Myocyte (in vitro differentiated cells): ENCODE measurements at places on chromosomes 2 and 18.

DNA sequence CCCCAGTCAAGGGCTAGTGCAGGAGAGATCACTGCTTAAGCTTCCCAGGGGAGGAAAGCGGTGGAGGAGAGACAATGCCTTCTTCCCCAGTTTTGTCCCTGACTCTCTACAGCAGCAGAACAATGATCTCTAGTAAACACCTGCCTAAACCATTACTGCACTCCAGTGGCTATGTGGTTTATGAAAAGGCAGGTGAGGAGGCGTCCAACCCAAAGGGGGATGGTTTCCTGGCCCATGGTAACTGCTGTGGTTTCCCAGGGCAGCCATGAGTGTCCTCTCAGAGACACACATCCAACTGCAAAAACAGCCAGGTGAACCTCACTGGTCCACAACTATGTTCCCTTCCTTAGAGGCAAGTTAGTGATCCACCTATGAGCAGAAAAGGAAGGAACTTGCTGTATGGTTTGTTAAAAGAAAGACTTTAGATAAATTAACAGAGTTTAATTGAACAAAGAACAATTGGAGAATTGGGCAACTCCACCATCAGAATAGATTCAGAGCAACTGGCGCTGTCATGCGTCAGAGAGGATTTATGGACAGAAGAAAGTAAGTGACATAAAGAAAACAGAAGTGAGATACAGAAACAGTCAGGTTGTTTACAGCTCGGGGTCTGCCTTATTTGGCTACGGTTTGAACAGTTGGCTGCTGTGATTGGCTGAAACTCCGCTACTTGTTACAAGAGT is 4.8 kb upstream of the TTC39C start:
- peak; percentile 49 for DNase-seq

DNA sequence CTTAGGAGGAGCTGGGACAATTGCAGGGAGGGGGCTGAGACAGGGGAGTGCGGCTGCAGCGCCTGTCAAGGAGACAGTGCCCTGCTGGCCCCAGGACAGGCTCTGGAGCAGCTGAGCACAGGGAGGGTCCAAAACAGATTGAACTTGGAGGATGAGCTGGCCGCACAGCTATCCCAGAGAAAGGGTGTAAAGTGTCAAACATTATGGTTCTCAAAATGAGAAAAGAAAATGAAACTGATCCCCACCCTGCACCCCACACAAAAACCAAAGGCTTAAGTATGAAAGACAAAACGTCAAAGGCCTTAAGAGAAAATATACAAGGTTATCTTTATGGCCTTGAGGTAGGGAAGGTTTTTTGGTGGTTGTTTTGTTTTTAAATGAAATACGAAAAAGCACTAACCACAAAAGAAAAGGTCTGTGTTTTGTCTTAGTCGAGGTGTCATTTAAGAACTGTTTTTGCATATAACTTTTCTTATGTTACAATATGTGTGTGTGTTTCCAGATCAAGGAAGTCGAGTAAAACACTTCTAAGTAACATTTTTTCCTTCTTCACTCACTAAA is 111.8 kb downstream of the HDAC4 start:
- DNase-seq, result peak; percentile 60

DNA sequence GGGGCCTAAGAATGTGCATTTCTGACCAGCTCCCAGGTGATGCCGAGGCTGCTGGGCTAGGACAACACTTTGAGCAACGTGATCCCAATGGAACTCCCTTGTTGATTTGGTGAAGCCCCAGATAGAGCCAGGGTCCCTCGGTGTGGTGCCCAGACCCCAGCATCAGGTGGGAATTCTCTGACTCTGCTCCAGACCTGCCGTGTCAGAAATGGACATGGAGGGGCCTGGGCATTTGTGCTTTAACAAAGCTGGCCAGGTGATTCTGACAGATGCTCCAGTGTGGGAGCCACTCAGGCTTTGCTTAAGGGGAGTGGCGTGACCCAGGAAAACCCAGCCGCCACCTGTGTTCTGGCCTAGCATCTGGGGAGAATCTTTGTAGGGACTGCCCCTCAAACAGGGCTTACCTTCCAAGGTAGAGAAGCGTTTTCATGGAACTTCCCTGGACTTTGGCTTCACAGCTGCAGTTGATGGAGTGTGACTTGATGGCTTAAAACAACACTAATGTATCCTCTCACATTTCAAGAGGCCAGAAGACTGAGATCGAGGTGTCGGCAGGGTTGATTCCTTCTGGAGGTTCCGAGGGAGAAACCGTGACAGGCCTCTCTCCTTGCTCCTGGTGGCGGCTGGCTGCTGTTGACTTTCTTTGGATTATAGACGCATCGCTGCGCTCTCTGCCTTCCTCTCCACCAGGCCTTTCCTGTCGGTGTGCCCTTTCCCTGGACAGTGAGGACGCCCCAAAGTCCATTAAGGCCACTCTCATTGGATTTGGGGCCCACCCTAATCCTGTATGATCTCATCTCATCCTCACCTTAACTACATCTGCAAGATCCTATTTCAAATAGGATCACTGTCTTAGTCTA is 57.0 kb upstream of the HDAC4 start:
- no peak for DNase-seq

- no peak for DNase-seq
Measured at GRCh38 chr2:62733546-62733945, 28.0 kb downstream of the EHBP1 start.

GRCh38 chr18:23592911-23593310 is 6.6 kb upstream of the NPC1 start:
- DNase-seq, result no peak

DNA sequence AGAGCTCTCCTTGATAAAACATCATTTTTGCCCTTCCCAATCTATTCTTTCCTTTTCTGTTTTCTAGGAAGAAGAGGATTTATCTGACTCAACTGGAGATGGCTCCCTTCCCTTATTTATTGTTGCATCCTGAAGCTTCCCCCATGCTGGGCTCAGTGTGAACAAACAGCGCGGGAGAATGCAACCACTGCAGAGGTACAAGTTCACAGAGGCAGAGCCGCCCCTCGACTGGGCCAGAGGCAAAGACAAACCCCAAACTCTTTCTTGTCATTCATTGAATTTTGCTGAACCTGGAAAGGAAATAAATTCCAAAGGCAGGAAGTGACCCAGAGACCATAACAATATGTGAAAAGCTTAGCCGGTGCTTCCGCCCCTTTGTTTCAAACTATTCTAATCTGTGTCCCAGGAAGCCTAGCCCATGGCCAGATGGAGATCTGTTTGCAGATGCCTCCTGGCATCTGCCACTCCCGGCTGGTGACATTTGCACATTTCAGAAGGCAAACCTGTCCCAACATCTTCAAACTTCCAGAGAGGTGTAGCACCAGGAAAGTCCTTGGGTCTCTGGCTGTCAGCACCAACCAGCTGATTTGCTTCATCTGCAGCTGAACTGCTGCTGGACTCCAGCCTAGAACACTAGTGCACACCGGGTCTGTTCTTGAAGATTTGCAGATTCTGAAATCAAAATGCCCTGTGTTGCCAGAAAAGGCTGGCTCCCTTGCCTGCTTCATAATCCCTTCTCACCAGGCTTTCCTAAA is 79.4 kb upstream of the MAP4K3 start:
- DNase-seq, result peak; percentile 46

DNA sequence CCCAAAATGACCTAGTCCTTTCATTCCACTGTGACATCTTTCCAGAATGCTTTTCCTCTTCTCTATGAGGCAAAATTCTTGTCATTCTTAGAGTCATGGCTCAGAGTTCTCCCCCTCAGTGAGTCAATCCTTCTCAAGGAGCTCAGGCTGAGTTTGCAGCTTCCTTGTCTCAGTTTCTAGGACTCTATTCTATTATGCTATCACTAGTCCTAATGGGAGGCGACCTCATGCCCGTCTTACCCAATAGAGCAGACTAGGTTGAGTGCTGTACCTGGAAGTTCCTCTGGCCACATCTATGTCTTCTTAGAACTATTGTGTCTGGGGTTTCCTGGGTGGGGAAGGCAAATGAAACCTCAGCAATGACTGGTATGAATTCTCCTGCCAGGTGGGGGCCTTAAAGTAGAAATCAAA is 51.5 kb downstream of the HAUS1 start:
- peak; percentile 55 for DNase-seq

DNA sequence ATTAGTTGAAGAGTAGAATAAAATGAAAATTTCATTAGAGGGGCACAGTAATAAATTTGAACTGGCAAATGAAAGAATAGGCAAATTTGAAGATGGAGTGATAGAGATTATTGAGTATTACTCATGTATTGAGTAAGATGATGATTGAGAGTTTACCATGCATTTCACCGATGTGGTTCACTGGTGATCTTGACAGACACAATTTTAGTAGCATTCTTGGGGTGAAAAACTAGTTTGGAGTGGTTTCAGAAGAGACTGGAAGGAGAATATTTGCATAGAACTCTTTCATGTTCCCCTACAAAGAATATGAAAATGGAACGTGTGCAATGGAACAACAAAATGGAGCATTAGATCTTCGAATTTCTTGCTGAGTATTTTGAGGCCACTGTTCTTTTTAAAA is 121.4 kb downstream of the ASXL3 start:
- DNase-seq, result no peak

- no peak for DNase-seq
Measured at GRCh38 chr2:105784589-105784988, 39.9 kb downstream of the NCK2 start.

GRCh38 chr2:27422958-27423357 is 5.5 kb upstream of the NRBP1 start:
- DNase-seq, result no peak

GRCh38 chr2:32835148-32835547 is 111.6 kb upstream of the LTBP1 start:
- DNase-seq, result no peak

DNA sequence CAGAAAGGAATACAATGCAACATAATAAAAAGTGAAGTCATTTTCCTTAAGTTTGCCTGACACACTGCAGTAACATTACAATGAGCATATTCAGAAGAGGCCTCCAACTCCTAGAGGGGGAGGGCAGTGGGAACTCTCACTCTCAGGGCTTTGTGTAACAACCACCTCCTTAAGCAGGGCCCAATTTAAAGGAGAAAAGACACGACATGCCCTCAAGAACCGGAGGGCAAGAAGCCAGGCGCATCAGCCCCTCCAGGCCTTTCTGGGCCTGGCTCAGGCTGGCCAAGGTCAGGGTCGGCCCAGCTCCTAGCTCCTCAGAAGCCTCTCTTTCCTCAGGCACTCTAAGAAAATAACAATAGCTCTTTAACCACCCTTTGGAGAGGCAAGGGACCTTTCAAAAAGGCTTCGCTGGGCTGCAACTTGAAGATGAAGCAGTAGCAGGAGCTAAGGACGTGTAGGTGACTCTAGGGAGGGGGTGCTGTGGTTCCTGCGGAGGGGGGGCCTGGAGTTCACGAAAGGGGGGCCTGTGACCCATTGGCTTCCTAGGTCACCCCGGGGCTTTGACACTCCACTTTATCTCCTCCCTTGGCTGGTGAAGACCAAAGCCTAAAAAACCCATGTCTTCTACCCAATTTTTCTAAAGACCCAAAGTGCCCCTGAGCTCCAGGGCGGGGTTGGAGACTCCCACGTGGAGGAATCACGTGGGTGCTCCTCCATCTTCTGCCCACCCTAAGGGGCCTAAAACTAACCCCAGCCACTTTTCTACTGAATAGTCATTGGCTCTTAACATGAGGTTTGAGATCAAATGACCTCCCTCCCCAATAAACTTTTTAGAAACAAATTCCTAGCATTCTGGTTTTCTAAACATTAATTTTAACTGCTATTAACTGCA is 13.3 kb downstream of the SERTAD2 start:
- DNase-seq, result no peak

DNA sequence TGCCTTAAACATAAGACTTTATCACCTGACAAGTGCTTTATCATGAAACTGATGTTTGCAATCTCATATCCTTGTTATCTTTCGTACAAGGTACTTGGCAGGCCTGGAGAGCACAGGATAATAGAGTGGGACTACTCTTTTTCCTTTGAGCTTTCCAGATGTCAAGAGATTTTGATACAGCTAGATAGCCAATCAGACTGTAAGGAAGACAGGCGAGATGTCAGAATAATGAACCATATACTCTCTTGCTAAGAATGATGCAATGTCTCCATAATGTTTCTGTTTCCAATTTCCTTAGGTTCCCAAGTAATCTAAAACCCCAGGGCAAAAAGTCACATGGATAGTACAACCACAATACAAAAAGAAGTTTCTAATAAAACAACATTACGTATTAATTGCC is 313.1 kb downstream of the PDE11A start:
- DNase-seq, result no peak

DNA sequence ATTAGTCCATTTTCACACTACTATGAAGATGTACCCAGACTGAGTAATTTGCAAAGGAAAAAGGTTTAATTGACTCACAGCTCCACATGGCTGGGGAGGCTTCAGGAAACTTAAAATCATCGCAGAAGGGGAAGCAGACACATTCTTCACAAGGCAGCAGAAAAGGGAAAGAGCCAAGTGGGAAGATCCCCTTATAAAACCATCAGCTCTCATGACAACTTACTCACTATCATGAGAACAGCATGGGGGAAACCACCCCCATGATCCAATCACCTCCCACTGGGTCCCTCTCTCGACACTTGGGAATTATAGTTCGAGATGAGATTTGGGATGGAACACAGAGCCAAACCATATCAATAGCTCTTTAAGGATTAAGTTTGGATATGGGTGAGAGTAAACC is 246.1 kb upstream of the CYRIA start:
- DNase-seq, result no peak

GRCh38 chr18:12946549-12947284 is 1.1 kb upstream of the SEH1L start:
- peak; percentile 78 for DNase-seq

DNA sequence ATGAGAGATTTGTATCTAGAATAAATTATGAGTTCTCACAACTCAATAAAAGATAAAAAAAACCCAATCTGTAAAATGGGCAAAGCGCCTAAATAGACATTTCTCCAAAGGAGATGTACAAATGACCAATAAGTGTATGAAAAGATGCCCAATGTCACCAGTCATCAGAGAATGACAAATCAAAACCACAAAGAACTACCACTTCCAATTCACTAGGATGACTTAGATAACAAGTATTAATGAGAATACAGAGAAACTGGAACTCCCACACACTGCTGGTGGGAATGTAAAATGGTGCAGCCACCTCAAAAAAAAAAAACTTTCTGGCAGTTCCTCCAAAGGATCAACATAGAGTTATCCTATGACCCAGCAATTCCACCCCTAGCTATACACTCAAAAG is 17.4 kb upstream of the COL6A3 start:
- DNase-seq, result peak; percentile 46

DNA sequence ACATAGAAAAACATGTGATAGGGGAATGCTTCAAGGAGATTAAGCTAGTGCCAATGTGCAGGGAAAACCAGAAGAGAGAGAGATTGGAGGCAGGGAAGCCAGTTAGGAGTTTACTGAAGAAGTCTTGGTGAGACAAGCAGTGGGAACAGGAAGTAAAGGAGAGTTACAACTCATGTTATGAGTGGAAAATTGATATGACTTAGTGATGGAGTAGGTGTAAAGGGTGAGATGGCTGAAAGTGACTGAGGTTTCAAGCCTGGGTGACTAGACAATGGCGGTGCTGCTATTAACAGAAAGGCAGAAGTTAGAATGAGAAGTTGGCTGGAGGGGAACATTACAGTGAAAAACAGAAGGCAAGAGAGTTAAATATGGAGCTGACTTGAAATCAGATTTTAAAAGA is 16.5 kb downstream of the DOK1 start:
- DNase-seq, result no peak
